ENCODE measurements at places on chromosomes 6 and 20.
A peak's percentile ranks its signal among the peaks of the same experiment; 100 is the strongest.

DNA sequence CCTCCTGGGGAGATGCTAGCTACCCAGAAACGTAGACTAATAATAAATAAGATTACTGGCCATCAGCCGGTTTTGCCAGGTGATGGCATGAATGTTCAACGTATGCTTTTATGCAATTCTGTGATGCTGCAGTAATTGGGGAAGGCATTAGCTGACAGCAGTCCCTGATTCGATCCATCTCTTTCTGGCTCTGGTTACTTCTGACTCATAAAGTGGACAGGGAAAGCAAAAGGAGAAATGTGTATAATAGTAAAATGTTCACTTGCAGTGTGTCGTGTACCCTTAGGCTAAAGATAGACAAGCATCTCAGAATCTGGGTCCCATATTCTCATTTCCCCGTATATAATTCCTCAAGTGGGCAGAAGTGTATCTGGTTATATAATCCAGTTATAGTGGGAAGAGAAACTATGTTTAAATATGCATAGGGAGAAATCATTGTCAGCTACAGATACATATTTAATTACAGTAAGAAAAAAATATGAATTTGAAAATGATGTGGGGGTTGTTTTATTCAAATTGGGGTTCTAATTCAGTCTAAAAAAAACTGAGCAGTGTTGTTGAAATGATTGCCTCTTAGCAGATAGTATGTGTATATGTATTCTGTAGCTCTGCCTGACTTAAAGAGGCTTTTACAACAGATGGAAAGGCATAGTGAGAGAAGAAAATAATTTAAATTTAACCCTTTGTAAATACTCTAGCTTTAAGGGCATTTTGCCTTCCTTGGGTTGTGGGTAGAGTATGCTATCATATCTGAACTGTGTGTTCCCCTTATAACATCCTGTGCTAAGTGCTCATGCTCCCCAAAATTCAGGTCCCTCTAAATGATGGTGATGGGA lies 40.6 kb downstream of the DOK5 start:
- no peak for DNase-seq

DNA sequence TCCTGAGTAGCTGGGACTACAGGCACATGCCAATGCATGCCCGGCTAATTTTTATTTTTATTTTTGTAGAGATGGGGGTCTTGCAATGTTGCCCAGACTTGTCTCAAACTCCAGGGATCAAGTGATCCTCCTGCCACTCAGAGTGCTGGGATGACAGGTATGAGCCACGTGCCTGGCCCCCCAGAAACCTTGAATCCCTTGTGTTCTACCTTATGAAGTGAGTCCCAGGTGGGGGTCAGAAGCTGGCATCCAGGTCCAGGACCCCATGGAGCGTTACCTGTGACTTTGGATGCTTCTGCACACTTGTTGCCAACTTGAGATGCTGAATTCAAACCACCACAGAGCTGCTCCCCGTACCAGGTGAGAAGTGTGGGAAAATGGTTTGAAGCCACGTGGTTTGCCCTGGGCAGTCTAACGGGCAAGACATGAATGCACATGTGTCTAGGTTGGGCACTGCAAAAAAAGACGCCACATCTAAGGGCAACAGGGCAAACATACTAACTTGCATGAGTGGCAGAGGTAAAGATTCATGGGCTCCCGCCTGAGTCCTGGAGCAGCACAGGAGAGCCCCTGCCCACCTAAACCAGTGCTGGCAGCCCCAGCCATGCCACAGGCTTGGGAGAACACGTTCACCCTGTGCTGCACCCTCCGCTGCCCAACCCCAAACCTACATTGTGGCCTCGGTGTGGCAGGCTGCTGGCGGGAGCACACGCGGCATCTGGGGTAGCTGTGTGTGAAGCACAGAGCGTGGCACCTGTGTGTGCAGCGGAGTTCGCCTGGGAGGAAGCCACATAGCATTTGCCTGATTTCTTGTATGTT lies 101.2 kb downstream of the JPH2 start:
- DNase-seq: no peak

GRCh38 chr6:28200020-28200419 lies 25.1 kb upstream of the ZSCAN9 start:
- DNase-seq: no peak

DNA sequence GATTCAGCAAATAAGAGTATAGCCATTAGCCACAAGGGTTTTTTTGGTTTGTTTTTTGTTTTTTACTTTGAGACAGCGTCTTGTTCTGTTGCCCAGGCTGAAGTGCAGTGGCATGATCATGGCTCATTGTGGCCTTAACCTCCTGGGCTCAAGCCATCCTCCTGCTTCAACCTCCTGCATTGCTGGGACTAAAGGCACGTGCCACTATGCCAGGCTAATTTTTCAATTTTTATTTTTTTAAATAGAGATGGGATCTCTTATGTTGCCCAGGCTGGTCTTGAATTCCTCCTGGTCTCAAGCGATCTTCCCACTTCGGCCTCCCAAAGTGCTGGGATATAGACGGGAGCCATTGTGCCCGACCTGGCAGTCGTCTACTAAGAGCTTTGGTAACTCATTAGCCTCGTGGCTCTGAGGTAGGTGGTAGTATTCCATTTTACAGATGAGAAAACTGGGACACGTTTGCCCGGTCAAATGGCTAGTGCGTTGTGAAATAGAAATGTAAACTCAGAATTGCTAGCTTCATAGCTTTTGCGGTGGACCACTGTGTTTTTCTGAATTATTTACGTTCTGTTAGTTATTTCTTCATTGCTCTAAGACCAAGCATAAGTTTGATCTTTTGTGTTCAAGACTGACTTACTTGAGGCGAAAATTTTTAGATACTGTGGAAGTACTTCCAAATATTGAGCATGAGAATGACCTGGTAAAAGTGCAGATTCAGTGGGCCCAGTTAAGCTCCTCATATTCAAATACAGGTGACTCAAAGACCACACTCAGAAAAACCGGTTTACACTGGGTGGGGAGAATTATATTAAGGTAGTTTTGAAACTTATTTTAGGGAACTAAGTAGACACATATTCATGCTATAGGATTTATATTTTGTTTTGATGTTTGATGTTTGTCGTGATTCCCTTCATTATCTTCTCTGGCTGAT lies 2.1 kb downstream of the PANK2 start:
- DNase-seq: no peak

GRCh38 chr20:21725892-21726291 lies 20.4 kb downstream of the PAX1 start:
- no peak for DNase-seq

- DNase-seq: no peak
These were observed 6.2 kb downstream of the CST11 start for GRCh38 chr20:23446505-23446904.

DNA sequence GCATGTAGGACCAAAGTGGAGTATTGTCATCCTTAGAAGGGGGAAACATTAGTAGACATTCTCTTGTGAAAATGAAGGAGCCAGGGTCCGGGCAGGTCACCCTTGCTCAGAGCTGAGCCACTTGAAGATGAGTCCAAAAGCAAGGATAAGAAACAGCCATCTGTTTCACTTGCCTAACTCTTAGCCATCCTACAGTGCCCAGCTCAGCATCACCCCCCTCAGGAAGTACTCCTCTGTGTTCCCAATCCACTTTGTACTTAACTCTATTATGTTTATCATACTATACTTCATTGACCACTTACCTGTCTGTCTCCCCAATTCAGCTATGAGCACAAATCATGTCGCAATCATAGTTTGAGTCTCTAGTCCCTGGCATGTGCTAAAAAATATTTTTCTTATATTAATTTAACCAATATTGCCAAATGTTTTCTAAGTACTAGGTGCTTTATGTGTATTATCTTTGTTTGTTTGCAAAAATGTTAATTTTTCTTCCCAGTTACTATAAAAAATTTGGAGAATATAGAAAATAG lies 8.1 kb upstream of the TOX2 start:
- DNase-seq: no peak

DNA sequence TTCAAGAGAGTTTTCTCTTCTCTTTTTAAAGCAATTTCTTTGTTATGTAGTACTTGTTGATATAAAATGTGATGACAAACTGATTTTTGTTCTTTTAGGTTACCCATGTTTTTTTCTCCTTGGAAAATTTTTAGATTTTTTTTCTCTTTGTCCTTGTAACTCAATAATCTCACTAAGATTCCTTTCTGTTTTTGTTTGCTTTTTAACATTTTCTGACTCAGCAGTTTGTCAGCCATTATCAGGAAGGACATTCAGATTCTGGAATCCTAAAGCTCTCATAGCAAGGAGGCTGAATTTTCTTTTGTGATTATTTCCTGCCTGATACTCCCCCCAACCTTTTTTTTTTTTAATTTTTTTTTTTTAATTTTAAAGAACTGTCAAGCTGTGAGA lies 75.2 kb upstream of the CITED2 start:
- DNase-seq: no peak

DNA sequence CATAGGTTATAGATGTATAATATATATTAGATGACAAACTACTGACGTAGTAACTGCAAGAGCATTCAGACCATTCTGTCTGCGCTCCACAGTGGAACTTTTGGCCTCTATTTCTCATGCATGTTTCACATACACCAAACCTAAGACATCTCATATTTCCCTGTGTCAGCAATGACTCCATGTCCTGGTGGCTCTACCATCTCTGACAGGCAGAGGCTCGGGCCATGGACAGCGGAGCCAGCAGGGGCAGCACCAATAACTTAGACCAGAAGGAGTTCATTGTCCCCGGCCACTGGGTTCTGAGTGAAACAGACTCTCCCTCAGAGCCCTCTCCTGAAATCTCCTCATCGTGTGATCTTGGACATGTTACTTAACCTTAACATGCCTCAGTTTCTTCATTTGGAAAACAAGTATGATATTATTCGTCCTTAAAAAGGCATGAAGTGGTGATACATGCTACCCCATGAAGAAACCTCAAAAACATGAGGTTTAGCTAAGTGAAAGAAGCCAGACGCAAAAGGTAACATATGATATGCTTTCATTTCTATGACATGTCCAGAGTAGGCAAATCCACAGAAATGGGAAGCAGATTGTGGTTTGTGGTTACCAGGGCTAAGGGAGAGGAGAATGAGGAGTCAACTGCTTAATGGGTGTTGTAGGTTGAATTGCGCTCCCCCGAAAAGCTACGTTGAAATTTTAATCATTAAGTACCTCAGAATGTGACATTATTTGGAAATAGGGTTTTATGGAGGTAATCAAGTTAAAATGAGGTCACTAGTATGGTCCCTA lies 564.0 kb upstream of the JARID2 start:
- no peak for DNase-seq

GRCh38 chr20:47118206-47118605 lies 223.6 kb downstream of the EYA2 start:
- no peak for DNase-seq

- DNase-seq: peak; percentile 45
These were observed 12.8 kb upstream of the DNAAF9 start for GRCh38 chr20:3420211-3420707.

DNA sequence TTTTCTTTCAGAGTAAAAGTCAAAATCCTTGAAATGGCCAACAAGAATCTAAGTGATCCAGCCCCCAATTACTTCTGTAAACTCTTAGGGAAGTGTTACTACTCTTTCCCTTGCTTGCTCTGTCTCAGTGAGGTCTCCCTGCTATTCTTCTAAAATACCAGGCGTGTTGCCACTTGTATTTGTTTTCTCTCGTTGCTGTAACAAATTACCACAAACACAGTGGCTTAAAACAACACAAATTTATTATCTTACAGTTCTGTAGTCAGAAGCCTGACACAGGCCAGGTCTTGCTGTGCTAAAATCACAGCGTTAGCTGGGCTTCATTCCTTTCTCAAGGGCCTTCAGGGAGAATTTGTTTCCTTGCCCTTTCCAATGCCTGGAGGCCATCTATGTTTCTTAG lies 59.9 kb downstream of the HECA start:
- peak; percentile 27 for DNase-seq

DNA sequence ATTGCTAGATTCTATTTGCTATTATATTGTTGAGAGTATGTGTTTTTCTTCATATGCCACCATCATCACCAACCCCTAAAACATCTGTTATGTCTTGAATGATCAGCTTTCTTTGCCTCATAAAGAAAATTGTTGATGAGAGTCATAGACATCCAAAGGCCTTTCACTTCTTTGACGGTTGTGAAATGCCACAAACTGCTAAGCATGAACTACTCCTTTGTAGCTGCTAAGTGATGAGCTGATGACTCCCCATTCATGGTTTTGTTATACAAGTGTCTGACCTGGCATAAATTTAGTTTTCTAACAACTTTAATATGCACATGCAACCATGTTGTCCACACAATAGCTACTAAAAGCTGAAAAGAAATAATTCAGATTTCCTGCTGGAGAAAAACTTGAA lies 684 bp upstream of the MED23 start:
- no peak for DNase-seq

DNA sequence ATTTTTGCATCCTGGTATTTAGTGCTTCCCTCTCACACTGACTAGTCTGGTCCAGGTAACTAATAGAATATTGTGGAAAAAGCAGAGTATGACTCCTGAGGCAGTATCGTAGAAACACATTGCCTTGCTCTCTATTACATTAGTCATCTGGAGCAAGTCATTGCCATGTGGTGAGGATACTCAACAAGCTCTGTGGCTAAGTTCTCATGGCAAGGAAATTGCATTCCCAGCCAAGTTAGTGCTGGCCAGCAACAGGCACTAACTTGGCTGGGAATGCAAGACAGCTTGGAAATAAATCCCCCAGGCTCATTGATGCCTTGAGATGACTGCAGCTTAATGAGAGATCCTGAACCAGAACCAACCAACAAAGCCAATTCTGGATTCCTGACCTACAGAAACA lies 39.7 kb upstream of the HTR1B start:
- DNase-seq: peak; percentile 38

- DNase-seq: no peak
These were observed 1.5 kb upstream of the PPDPF start for GRCh38 chr20:63518946-63519667.

DNA sequence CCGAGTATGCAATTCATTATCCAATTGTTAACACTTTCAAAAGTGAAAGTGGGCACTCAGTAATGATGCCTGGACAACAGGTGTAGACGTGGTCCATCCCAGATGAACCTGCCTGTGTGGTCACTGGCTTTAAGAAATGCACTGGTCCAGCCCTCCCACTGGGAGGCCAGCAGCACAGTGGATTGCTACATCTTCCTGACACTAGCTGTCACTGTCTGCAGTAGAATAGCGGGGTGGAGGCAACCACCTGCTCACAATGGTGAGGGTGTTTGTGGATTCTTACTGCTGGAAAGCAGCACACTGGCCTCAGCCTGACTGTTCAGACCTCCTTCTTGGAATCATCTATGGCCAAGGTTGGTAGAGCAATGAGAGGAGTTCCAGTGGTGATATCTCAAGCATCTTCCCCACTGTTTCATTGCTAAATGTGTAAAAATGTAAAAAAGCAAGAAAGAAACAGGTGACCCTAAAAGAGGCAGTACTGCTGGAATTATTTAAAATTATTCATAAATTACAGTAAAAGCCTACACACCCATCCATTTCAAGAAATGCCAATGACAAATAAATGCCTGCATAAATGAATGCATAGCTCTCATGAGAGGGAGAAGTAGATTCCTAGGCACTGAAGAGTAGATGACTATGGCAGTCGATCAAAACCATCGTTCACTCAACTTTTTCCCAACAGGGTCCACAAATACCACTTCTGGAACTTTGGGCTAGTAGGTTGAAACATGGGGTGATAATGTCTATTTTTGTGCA lies 228.0 kb upstream of the PLN start:
- DNase-seq: no peak

Measured in RWPE1 (cell line).